ENCODE measurements at places on chromosomes 5 and 9.

DNA sequence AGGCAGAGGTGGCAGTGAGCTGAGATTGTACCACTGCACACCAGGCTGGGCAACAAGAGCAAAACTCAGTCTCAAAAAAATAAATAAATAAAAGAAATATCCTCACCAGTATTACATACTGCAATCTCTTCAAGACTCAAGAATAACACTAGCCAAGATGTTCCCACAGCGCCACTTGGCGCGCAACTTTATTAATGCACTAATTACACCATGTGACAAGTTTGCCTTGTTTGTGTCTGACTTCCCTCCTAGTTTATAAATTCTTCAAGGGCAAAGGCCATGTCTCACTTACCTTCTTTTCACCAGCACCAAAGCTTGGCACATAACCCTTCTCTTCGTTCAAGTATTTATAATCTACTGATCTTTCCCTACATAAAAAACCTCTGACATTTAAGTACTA is 4.8 kb downstream of the SKP1 start:
- DNase-seq, result no peak

GRCh38 chr9:109918339-109919163 is 138.6 kb downstream of the PALM2AKAP2 start:
- no peak for DNase-seq

DNA sequence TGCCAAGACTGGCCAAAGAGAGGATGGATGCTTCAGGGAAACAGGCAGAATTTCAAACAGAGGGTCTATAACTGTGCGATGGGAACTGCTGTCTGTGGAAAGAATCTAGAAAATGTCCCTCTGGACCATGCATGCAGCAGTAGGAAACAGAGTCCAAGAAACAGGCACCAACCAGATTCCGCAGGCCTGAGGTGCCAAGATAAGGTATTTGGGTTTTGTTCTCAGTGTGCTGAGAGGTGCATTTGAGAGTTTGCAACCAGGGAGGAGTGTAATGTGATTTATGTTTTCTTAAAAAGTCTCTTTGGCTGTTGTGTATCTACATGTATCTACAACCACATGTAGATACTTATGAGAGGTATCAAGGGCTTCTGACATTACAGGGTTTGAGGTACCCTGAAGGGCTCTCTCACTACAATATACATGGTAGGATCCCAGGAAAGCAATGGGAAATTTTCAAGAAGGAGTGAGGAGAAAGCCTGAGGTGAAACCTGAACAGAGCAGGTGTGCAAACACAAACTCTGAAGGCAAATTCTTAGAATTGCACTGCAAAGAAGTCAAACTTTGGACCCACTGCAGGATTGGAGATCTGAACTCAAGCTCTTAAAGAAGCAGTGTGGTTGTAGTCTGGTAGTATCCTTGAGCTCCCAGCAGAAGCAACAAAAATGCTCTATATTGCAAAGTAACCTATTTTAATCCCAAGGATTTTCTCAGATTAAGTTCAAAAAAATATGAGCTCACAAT is 182.8 kb upstream of the NFIL3 start:
- no peak for DNase-seq

DNA sequence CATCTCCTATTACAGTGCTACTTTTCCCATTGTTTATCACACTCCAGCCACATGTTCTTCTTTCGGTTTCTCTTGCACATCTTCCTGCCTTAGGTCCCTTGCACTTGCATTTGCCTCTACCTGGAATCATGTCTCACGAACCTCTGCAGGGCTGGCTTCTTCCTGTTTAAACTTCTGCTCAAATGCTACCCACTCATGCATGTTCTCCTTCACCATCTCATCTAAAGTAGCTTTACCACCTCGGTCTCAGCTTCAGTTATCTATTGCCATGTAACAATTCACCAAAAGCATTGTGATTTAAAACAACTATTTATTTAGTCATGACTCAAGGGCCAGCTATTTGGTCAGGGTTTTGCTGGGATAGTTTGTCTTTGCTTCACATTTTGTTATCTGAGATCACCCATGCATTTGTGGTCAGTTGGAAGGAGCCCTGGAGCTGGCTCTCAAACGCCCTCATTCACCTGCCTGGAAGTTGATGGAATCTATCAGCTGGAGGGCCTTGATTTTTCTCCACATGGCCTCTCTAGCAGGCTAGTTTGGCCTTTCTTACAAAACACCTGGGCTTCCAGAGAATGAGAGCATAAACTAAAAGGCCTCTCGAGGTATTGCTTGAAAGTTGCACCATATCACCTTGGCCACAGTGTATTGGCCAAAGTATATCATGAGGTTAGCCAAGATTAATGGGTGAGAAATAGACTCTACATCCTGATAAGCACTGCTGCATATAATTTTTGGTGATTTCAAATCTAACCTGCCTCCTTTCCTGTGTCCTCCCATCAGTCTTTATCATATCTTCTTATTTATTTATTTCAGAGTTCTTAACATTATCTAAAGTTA is 21.4 kb downstream of the SPINK1 start:
- no peak for DNase-seq

- DNase-seq, result no peak
These were observed 24.4 kb downstream of the NCS1 start for GRCh38 chr9:130196643-130197042.

DNA sequence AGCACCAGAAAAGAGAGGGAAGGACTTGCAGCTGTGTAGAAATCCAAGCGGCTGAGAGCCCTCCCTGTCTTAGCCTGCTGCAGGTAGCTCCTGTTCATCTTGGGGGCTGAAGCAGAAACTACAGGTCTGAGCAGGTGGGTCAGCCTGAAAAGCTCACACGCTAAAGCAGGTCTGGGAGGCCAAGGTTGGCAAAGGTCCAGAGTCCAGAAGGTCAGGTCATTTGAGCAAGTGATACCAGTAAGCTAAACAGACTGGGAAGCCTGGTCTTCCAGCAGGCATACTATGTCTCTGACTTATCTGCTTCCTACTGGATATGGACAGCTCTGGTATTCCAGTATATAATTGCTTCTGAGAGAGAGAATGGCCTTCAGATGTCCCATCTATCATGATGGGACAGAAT is 26.2 kb downstream of the PTCD2 start:
- no peak for DNase-seq

DNA sequence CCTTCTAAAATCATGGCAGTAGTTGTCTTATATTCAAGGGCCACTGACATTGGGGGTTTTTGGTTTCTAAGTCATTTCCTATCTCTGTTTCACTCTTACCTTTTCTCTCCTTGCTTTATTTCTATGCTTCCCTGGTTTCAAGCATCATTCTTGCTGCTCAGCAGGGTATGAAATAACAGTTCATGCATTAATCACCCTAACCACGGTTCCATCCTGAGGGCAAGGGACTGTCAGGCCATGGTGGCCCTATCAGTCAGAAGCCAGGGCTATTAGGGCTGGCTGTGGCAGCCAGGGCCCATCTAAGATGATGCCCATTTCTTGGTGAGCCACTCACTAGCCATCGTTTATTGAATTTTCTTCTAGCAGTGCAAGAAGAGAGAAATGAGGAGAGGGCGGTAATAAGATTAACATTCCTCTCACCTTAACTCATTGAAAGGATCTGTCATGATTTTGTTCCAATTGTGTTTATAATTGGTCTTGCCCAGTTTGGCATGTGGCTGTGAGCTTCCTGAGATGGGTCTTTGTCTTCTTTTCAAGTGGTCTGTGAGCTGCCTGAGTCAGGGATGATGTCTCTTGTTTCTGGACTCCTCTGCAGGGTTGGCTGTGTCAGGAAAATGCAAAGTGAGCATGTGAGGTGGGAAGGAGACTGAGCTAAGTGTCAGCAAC is 45.2 kb downstream of the CYSTM1 start:
- no peak for DNase-seq

DNA sequence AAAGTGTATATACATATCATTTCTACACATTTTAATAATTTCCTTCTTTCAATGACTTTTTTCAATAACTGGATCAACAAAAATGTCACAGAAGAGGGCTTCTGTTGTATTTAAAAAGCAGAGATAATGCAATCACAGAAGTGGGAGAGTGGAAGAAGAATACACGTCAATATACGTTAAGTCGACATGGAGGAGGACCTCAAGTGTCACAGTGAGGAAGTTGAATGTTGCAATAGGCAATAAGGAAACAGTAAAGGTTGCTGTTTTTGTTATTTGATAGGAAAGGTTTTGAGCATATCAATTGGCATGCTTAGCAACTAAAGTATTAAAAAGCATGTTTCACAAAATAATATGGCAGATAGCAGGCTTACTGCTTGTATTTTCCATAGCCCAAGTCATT is 184.0 kb upstream of the NR4A3 start:
- no peak for DNase-seq

GRCh38 chr5:165135565-165135964 is 1630.1 kb downstream of the MAT2B start:
- no peak for DNase-seq

- DNase-seq, result no peak
These were observed 43.4 kb downstream of the COL15A1 start for GRCh38 chr9:98986866-98987651.

DNA sequence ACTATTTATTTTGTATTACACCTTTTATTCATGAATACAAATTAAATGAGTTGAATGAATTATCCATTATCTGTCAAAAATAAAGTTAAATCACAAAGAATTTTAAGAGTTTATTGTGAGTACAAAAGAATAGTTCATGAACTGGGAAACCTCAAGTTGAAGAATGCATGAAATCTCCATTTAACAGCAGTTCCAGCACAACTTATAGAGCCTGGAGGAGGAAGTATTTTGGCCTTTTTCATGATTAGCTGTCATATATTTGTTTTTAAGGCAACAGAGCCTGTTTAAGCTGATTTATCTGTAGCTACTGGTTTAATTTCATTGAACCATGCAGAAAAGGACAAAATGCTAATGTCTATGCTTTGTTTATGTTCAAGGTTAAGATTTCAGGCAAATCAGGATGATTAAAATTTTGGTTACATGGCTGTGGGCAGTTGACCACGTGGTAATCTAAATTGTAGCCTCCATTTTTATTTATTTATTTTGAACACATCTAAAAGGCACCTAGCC is 12.2 kb downstream of the SPINK1 start:
- DNase-seq, result no peak

DNA sequence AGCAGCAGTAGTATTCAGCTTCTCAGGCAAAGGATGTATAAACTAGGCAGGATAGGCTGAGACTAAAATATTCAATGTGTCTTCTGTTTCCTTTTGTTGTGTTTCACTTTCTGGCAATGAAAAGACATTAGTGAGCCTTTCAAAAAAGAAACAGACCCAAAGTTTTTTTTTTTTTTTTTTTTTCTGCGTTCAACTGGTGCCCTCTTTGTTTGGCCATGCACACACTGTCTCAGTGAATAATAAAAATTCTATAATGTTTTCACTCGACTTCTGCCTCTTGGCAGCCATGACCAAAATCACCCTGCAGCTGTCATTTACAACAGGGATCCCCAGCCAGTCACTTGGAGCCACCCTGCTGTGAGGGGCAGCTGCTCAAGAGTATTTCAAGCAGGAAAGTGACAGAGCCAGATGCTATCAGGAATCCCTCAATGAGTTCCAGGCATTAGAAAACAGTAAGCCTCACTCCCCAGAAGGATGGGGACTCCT is 44.0 kb upstream of the MAN2A1 start:
- no peak for DNase-seq

- no peak for DNase-seq
These were observed 6.1 kb downstream of the IL31RA start for GRCh38 chr5:55857247-55857640.

GRCh38 chr5:67289763-67290521 is 93.3 kb upstream of the CD180 start:
- no peak for DNase-seq

- no peak for DNase-seq
These were observed 9.4 kb downstream of the CRB2 start for GRCh38 chr9:123365287-123365880.

- no peak for DNase-seq
These were observed 1.1 kb upstream of the FRRS1L start for GRCh38 chr9:109168170-109168569.

DNA sequence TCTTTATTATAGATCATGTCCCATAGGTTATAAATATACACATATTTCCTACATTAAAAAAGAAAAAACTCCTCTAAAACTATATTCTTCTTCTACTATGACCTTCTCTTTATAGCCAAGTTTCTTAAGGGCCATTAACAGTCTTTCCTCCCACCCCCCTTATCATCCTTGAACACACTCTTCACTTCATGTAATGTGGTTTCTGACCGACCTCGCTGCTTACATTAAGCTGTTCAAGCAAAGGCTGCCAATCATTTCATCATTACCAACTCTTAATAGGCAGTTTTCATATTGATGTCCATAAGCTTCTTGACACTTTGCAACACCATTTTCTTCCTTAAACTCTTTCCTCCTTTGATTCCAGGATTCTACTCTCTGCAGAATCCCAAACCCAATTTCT is 283.0 kb upstream of the PCSK5 start:
- DNase-seq, result no peak

GRCh38 chr9:94685359-94685758 is 41.1 kb upstream of the AOPEP start:
- DNase-seq, result no peak

Measured in stimulated activated CD4-positive, alpha-beta T cell treated with anti-CD3 and anti-CD28 coated beads, Interleukin-1b, Interleukin-23, amount 100 ng/mL, for 1 hour (primary cell).